ENCODE measurements at places on chromosomes 7 and 10.

DNA sequence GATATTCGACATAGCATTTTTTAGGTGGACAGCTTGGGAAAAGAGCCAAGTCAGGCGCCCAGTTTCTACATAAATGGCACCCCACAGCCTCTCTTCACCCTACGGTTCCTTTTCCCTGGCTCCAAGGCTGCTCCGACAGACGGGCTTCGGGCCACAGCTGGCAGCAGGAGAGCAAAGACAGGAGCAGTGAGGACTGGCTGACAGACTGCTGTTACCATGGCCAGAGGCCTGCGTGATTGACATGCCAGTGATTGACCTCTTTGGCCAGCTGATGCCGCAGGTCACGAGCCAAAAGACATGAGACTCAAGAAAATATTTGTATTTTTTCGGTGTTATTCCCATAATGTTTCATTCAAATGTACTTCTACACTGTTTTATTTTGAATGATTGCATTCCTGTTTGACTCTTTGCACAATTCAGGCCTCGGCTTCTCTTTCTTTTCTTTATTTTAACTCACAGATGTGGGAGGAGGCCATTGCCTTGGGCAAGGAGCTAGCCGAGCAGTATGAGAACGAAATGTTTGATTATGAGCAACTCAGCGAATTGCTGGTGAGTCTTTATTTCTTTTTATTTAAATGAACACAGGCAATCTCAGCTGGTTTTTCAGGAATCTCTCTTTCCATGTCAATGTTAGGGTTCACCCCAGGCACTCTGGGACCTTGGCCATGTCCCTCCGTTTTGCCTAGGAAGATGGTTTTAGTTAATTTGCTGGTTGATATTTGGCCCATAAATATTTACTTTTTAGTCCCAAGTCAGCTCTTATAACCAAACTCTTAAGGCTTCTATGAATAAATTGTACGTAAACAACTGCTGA, 146.3 kb upstream of the NPS start:
- no peak for DNase-seq

DNA sequence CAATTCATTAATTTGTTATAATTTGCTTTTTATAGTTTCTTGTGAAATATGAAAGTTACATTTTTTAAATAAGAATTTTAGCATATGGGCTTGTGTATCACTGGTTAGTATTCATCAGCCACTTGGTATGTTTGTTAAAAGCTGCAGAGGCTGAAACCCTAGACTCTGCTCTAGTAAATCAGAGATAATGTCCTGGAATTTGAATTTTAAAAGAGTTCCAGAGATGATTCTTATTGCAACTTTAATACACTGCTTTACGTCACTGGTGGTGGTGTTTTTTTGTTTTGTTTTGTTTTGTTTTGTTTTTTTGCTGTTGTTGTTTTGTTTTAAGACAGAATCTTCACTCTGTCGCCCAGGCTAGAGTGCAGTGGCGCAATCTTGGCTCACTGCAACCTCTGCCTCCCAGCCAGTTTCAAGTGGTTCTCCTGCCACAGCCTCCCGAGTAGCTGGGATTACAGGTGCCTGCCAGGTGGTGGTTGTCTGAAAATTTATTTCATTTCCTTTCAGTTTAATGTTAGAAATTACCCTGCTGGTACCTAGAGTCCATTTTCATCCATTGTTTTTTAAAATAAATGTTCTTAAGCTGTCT, 43.8 kb downstream of the PTPN12 start:
- DNase-seq = no peak

GRCh38 chr7:14420768-14421167, 431.3 kb upstream of the ETV1 start:
- no peak for DNase-seq

DNA sequence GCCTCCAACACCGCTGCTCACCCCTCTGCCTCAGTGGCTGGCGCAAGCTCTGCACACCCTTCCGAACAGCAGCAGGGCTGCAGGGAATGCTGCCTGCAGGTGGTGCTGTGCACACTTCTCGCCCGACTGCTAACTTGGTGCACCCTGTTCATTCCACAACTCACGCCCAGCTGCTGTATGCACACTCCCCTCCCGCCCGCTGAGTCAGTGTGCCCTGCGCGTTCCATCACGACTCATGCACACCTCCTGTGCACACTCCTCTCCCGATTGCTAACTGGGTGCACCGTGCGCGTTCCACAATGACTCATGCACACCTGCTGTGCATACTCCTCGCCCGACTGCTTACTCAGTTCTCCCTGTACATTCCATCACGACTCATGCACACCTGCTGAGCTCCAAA, 21.5 kb downstream of the ADARB2 start:
- peak; percentile 33 for DNase-seq

DNA sequence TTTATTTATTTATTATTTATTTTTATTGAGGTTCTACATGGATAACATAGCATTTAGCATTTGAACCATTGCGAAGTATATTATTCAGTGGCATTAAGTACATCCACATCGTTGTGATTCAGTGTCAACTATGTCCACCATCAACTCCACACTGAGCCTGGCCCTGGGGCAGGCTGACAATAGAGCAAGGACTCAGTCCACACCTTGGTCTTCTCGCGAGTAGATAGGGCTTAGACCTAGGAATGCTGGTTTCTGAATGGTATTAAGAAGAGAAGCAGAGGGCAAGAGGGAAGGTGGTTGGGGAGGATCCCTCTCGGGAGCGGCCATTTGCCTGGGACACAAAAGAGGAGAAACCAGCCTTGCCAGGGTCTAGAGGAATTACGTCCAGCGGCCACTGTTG, 599.2 kb upstream of the MGMT start:
- DNase-seq = no peak

DNA sequence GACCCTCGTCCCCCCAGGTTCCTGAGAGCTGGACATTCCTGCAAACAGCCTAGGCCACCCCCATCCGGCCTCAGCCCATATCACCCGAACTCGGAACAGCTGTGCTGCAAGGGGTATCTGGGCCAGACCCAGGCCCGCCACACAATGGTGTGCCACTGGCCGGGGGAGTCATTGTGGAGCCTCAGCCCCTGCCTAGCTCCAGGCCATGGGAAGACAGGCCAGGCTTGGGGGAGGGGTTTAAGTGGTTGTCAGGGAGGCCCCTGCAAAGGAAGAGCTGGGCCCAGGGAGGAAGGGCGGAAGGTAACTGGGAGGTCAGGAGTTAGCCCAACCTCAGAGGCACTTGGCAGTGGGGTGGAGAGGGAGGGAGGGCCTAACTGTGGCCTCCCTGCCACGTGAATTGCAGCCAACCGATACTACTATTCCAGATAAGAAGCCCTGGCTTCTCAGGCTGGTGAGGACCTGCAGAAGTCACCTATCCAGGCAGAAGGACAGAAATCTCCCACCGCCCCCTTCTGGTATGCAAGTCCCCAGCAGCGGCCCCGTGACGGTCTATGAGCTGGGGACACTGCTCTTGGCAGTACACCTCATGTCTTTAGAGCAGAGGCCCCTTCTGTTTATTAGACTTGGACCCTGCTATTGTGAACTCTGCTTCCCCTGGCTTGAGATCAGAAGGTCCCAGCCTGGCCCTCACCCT, 26.8 kb downstream of the VSIR start:
- DNase-seq = peak; percentile 96

- DNase-seq = peak; percentile 66
These were observed 206 bp downstream of the UPF2 start for GRCh38 chr10:12042409-12042796.

DNA sequence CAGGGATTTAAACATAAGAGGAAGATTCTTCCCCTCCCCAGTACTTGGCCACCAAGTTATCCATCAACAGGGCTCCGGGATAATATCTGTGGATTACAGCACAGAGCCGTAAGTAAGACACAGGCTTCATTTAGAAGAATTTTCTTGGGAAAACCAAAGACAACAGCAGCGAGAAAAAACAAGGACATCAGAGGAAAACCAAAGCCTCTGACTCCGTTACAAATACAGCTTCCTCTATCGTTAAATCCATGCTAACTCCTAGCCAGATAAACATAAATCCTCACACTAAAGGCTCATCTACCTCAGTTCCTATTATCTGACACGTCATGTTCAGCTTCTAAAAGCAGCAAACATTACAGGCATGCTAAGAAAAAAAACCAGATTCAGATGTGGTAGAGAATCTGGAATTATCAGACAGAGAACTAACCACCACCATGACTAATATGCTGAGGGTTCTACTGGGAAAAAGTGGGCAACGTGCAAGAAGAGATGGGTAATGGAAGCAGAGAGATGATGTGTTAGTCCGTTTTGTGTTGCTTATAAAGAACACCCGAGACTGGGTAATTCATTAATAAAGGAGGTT, 48.4 kb downstream of the BRI3 start:
- no peak for DNase-seq

GRCh38 chr7:151186640-151187408, at the start of gene ASB10:
Gene ASB10 (minus strand): TSS chr7:151187250. CDS start chr7:151187130, 120 bp downstream.
- DNase-seq = no peak

- no peak for DNase-seq
These were observed 222.2 kb downstream of the KCNMA1 start for GRCh38 chr10:77415313-77415960.

GRCh38 chr10:90905925-90906324, 15.0 kb downstream of the ANKRD1 start:
- no peak for DNase-seq

GRCh38 chr7:13257661-13258060, 570.2 kb downstream of the ARL4A start:
- DNase-seq = no peak

GRCh38 chr7:121401896-121402295, 5.8 kb upstream of the FAM3C start:
- DNase-seq = no peak

DNA sequence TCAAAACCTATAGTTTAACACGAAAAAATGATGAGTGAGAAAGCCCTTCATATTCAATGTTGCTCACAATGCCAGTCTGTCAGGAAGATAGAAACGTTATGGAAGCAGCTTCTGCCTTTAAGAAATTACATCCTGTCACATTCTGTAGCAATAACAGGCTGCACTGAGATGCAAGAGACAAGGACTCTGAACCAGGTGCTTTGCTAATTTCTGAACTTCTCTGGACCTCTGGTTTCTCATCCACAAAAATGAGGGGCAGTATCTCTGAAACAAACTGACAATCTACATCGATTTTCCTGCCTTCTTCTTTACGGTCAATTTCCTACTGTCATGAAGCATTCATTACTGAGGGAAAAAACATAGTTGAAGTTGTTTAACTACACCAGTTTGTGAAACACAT, 234.0 kb downstream of the SNX13 start:
- DNase-seq = no peak

GRCh38 chr7:22718911-22719420, 8.0 kb upstream of the IL6 start:
- no peak for DNase-seq

- no peak for DNase-seq
These were observed 243.8 kb upstream of the ETV1 start for GRCh38 chr7:14233076-14233867.

DNA sequence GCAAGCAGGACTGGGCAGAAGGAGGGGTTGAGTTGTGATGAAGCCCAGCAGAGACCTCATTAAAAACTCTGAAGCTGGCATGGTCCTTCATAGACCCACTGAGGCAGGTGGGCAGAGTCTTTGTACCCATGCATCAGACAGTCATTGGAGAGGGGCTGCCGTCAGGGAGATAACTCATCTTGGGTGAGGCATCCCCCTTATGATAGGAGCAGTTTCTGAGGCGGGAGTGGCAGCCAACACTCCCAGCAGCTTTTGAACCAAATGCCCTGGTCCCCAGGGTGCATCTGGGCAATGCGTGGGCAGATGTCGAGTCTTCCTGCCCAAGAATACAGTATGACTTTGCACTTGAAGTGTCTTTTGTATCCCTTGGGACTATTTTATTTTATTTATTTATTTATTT, 68.1 kb downstream of the HTR5A start:
- DNase-seq = no peak

DNA sequence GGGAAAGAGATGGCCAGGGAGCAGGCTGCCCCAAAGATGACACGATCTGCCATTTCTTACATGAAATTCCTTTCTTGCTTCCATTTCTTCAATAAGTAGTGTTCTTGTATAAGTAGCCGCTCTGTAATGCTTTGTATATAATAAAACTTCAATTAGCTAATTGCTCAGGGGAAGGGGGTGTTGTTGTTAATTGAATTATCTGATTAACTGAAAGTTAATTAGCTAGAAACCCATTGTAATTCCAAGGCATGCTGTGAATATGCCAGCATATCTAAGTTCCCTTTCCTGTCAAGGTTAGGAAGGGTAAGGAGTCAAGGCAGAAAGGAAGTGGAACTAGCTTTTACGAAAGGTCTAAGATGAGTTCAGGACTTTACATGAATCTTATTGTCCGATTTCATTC, 765.9 kb downstream of the TYW1 start:
- no peak for DNase-seq

- DNase-seq = no peak
These were observed 57.6 kb upstream of the FAM171A1 start for GRCh38 chr10:15428681-15429080.

DNA sequence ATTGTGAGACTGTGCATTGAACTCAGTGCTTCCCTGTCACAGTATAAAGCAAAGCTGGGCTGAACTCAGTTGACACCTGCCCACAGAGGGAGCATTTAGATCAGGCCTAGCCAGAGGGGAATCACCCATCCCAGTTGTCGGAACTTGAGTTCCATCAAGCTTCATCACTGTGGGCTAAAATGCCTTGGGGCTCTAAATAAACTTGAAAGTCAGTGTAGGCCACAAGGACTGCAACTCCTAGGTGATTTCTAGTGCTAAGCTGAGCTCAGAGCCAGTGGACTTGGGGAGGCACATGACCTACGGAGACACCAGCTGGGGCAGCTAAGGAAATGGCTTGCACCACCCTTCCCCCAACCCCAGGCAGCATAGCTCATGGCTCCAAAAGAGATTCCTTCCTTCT, 7.7 kb upstream of the ABCB4 start:
- no peak for DNase-seq

GRCh38 chr7:44309271-44310091, 15.9 kb downstream of the CAMK2B start:
- peak; percentile 75 for DNase-seq

GRCh38 chr10:352476-353235, 217.4 kb downstream of the ZMYND11 start:
- no peak for DNase-seq

DNA sequence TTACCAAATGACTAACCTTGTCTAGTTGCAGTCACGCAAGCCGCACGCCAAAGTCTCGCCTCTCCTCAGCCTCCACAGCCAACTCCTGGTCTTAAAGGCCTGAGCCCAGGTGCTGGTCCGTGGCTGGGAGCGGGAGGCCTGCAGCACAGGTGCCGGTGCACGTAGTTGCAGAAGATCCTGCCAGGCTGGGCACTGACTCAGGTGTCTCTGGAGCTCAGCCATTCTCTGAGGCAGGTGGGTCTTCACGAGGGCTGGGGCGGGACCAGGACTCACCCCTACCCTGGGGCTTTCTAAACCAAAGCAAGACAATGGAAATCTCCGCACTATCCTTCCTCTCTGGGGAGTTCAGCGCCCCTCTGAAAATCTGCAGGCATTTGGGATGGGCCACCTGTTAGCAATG, 216.4 kb downstream of the MLLT10 start:
- DNase-seq = no peak

GRCh38 chr10:80278480-80278879, 11.0 kb downstream of the MAT1A start:
- DNase-seq = no peak

DNA sequence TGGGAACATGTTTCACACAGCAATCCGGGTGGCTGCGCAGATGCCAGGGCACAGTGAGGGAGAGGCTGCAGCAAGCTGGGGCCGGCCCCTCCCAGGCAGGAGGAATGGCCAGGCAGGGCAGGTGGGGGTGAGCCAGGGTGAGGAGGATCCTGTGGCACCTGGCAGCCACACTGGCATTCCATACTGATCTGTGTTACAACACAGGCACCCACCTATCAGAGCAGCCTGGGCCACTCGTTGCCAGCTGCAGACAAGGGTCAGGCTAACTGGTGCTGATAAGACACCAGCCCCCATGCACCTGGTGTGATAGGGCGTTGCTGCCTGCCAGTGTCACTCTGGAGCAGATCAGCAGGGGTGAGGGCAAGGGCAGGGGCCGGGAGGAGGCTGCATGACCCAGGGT, 16.6 kb upstream of the RET start:
- peak; percentile 11 for DNase-seq
